EH (cell line): ENCODE measurements at places on chromosomes 12 and 14.
A peak's percentile ranks its signal among the peaks of the same experiment; 100 is the strongest.

- no peak for DNase-seq
Observed at GRCh38 chr12:97716356-97716755, 253.8 kb downstream of the RMST start.

- DNase-seq: no peak
Observed at GRCh38 chr12:27824126-27824842, 44.2 kb upstream of the MANSC4 start.

DNA sequence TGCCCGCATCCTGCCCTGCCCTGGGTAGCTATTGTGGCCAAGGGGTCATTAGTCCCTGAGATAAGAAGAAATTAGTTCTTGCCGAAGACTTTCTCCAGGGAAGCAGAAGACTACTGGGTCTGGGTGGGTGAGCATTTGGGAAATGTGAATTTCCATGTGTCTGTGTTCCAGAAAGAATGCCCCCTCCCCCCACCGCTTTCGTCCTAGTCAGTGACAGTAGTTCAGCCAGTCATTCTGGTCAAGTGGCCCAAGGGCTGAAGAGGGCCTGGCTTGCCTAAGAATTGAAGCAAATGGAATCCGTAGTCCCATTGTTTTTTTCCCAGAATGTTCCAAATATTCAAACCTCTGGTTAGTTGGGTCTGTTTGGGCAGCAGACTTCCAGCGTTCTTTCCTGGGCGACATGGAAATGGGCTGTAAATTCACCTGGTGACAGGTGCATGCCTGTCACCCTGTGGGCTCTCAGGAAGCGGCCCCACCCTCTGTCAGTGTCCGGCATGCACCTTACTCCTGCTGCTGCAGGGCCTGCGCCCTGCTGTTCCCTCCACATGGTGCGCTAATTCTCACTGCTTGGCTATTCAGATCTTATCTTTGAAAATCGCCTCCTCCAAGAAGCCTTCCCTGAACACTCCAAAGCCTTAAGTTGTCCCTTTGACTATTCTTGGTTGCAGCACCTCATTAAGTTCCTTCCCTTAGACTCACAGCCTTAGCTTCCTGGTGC lies 1.4 kb upstream of the RFLNA start:
- no peak for DNase-seq

DNA sequence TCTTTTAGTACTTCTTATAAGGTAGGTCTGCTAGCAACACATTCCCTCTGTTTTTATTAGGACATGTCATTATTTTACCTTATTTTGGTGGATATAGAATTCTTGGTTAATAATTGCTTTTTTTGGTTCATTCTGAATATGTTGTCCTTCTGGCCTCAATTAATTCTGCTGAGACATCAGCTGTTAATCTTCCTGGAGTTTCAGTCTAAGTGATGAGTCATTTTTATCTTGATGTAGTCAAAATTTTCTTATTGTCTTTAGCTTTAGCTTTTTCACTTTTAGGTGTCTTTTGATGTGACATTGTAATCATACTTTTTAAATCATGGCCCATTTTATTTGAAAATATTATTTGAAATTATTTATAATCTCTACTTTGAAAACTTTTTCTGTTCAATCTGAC lies 104.9 kb upstream of the PMCH start:
- peak; percentile 56 for DNase-seq

DNA sequence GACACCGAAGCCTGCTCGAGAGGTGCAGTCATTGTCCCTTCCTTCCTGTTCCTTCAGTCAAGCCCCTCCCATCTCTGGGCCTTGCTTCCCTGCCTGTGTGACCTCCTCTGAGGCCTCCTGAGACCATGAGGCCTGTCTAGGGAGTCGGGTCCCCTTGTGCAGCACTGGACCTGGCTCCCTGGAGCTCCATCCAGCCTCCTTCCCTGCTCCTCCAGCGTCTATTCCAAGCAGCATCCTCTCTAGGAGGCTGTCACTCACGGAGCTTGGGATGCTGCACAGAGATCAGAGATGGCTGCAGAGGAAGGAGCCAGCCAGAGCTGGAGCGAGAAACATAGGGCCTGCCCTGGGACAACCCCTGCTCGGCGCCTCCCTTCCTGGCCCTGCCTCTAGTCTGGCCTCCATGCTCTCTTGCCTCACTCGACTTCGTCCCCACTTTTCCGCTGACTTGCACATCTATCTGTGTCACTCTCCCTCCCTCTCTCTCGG lies 142.7 kb downstream of the BCL11B start:
- no peak for DNase-seq

GRCh38 chr12:26723379-26724308 lies 109.3 kb downstream of the ITPR2 start:
- peak; percentile 77 for DNase-seq

DNA sequence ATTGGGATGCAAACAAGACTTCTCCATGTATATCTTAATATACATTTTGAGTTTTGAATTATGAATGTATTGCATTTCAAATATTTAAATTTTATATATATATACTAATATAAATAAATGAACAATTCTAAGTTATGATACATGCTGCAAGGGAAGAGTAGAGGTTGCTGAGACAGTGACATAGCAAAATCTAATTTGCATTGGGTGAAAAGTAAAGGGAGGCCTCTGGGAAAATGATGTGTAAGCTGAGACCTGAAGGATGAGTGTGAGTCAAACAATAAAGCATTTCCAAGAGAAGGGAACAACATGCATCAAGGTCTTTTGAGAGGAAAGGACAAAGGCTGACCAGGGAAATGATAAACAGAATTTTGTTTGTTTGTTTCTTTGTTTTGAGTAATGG lies 62.9 kb upstream of the PTPRQ start:
- DNase-seq: no peak

DNA sequence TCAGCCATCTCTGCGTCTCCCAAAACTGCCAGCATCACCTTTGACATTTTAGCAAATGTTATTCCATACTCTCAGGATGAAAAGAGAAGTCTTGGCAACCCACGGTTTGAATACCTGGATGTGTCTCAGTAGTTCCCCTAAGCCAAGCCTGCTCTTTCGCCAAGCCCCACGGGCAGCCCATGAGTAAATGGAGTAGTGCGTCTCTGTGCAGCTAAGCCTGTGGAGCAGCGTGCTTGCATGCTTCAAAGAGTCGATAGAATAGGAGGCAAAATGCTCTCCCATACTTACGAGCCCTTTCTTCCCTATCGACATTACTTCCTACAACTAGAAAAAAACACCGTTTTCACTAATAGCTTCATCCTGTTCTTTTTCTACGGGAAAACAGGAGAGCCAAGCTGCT lies 634.5 kb upstream of the TMEM132C start:
- no peak for DNase-seq

- no peak for DNase-seq
Observed at GRCh38 chr12:123363740-123364531, 711 bp downstream of the SBNO1 start.

DNA sequence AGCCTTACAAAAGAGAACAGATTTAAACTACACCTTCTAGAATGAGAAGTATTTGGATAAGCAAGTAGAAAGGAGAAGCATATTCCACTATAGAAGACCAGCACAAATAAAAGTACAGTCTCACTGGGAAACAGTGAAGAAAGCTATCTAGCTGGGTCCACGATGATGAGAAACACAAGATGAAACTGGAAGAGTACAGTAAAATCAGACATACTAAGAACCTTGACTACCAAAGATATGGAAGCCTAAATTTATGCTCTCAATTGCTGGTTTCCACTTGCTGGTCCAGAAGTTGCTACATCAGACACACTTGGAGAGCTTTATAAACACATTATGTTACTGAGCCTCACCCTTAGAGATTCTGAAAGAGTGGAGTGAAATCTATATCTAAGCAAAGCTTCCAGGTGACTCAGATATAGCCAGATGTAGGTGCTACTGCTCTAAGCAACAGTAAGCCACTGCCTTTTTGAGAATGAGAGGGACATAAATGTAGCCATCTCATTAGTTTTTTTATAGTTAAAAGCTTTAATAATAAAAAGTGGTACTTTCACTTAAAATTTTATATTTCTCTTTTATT lies 96.3 kb upstream of the BBS10 start:
- DNase-seq: no peak

GRCh38 chr14:69483765-69484443 lies 624 bp upstream of the PLEKHD1 start:
- DNase-seq: peak; percentile 29

DNA sequence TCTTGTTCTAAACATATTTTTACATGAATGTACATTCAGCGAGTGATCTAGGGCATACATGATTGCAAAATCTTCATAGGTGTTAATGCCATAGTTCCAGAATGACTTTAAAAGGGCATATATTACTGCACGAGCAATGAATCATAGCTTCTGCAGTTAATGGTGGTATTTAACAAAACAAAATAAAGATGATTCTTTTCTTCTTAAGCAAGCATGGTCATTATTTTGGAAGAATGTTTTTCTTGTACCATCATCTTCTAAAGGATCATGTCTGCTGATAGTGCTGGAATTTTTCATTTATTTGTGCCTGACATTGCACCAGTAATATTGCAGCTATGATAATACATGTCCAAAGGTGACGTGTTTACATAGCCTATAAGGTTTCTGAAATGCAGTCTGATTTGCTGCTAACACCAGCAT lies 388.6 kb downstream of the CCDC91 start:
- peak; percentile 74 for DNase-seq

DNA sequence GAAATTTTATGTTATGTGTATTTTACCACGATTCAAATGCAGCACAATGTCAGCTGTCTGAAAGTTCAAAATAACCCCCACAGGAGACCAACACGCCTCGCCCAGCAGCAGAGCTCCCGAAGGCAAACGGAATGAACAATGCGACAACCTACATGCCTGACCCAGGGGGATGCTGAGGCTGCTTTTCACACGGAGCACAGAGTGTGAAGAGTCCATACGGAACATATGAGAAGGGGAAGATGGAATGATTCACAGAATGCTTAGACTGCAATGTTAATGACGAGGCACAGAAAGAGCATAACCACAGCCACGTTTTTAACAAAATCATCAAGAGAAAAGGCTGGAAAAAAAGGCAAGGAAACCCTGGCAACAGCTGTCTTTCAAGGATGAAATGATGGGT lies 22.6 kb downstream of the ZFYVE21 start:
- DNase-seq: no peak

GRCh38 chr14:54857830-54858269 lies 44.8 kb downstream of the GCH1 start:
- DNase-seq: no peak

DNA sequence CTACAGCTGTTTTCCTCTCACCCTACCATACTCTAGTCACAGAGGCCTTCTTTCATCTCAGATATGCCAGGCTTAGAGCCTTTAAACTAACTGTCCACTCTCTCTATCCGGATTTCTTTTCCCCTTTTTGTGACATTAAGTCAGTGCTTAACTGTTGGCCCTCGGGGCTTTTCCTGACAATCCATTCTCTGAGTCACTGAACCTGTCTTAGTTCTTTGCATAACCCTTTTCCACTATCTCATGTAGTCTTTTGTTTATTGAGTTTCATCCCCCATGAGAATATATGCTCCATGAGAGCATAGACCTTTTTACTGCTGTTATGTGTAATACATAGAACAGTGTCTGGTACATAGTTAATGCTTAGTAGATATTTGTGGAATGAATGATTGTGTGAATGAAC lies 68.7 kb downstream of the PLEKHA5 start:
- peak; percentile 91 for DNase-seq

DNA sequence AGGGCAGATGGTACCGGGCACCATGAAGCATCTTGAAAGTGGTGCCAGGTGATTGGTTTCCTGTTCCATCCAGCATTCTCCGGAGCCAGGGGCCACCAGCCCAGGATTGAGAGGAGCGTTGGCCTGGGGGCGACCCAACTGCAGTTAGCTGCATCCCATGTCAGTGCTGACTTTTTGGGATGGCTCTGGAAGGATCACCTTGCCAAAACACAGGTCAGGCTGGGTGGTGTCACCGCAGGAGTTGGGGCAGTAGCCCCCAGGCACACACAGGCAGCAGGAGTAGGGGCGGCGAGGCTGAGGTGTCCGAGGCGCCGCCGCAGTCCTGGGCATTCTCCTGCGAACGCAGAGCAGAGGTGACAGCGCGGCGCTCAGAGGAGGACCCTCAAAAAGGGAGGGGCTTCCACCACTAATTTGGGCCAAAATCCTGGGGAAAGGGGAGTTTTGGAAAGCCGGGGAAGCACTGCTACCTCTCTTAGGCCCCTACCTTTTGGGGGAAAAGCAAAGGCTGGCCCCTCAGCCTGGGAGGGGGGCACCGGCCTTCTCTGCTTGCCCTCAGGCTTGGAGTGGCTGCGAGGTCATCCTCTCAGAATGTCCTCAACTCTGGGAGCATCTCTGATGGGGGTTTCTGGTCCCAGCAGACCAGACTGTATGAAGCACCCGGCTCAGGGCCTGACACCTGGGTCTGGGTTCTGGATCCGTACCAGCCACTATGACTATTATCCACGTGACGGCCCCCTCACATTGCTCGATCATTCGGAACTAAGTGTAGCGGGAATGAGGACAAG lies 26.7 kb upstream of the LRTM2 start:
- no peak for DNase-seq

GRCh38 chr12:16331998-16332397 lies 15.4 kb upstream of the MGST1 start:
- DNase-seq: no peak

- no peak for DNase-seq
Observed at GRCh38 chr14:37569729-37570128, 25.3 kb downstream of the FOXA1 start.

DNA sequence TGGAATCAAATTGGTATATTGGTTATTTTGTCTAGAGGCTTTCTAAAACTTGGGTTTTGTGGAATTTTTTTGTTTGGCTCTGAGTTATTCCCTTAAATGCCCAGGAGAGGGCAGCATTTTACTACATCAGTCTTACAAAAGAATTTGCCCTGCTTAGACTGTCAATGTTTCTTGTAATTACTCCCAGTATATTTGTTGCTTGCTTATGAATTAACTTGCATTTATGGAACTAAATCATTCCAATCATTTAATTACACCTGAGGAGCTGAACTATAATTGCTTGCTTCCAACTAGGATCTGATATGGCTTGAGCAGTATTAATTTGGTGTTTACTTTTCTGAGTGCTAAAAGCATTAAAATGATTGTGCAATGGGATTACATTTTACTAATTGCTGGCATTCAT lies 48.7 kb downstream of the MIPOL1 start:
- peak; percentile 57 for DNase-seq

- no peak for DNase-seq
Observed at GRCh38 chr14:61351477-61351876, 30.1 kb downstream of the PRKCH start.

DNA sequence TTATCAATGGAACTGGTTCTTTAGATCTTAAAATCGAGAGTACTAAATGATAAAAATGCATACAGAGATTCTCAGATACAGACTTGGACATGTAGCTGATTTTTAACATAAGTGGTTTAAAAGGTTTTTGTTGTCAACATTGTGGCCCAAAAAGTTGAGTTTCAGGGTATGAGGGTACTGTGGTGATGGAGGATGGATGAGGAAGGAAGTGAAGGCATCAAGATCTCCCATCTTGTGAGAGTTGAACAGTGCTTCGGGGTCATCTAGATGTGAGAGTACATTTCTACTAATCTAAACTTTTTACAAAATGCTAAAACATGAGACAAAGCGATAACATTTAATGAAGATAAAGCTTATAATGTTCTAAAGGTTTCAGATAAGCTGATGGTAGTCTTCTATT lies 452.6 kb downstream of the PCNX1 start:
- no peak for DNase-seq
